Bronchus fibroblast of lung (primary cell): ENCODE measurements at places on chromosomes 4 and X. TPM values are rescaled to one million over a fixed set of nuclear protein-coding genes. Genes with fewer than 3 reads are reported as not detected.

Gene ALAS2
- not detected in 2 replicates for total RNA-seq

Gene PABPC5
- total RNA-seq, result 0.67 and 0.74 TPM in 2 replicates

Gene TEX13D
- not detected in 2 replicates for total RNA-seq

Gene DGAT2L6
- not detected in 2 replicates for total RNA-seq

Gene DSPP
- not detected in 2 replicates for total RNA-seq

Gene DLG3
- total RNA-seq, result 19.8 and 24.0 TPM in 2 replicates

Gene NEUROG2
- not detected in 2 replicates for total RNA-seq

Gene MAGIX
- total RNA-seq, result 1.3 TPM in 2 replicates

Gene MSN
- total RNA-seq, result 285 and 307 TPM in 2 replicates

Gene SMIM31
- total RNA-seq, result not detected in 2 replicates

Gene MAGEA2B
- not detected in 2 replicates for total RNA-seq

Gene USP17L28
- total RNA-seq, result not detected in 2 replicates

Gene ZDHHC15
- under 0.01 and 0.15 TPM in 2 replicates for total RNA-seq

Gene PFKFB1
- total RNA-seq, result 0.45 TPM in 1 of 2 replicates, not detected in the other

Gene REPS2
- 0.74 and 1.0 TPM in 2 replicates for total RNA-seq

Gene EGFL6
- total RNA-seq, result 0.15 and 0.34 TPM in 2 replicates

Gene IRF2
- total RNA-seq, result 14.1 and 15.1 TPM in 2 replicates

Gene PDE5A
- 63.9 and 77.8 TPM in 2 replicates for total RNA-seq

Gene FMR1NB
- not detected in 2 replicates for total RNA-seq

Gene SLC4A4
- total RNA-seq, result 1.5 and 2.2 TPM in 2 replicates

Gene VCX3B
- not detected in 2 replicates for total RNA-seq

Gene RHOXF2B
- not detected in 2 replicates for total RNA-seq

Gene MAMLD1
- 1.0 and 1.2 TPM in 2 replicates for total RNA-seq

Gene ANXA3
- total RNA-seq, result 10.1 and 15.3 TPM in 2 replicates

Gene RAB41
- not detected in 2 replicates for total RNA-seq

Gene FRMPD3
- under 0.01 TPM in 2 replicates for total RNA-seq

Gene DOK7
- not detected in 2 replicates for total RNA-seq

Gene DDX53
- not detected in 2 replicates for total RNA-seq

Gene STK26
- total RNA-seq, result 5.9 and 8.2 TPM in 2 replicates

Gene MTTP
- total RNA-seq, result under 0.01 TPM in 2 replicates

Gene OPN1MW2
- total RNA-seq, result not detected in 2 replicates

Gene PARM1
- total RNA-seq, result 0.15 and 0.17 TPM in 2 replicates

Gene GDPD2
- total RNA-seq, result not detected in 2 replicates

Gene SORCS2
- total RNA-seq, result under 0.01 TPM in 1 of 2 replicates, not detected in the other

Gene FRMD7
- not detected in 2 replicates for total RNA-seq
